ENCODE measurements at places on chromosomes 13 and 19.

DNA sequence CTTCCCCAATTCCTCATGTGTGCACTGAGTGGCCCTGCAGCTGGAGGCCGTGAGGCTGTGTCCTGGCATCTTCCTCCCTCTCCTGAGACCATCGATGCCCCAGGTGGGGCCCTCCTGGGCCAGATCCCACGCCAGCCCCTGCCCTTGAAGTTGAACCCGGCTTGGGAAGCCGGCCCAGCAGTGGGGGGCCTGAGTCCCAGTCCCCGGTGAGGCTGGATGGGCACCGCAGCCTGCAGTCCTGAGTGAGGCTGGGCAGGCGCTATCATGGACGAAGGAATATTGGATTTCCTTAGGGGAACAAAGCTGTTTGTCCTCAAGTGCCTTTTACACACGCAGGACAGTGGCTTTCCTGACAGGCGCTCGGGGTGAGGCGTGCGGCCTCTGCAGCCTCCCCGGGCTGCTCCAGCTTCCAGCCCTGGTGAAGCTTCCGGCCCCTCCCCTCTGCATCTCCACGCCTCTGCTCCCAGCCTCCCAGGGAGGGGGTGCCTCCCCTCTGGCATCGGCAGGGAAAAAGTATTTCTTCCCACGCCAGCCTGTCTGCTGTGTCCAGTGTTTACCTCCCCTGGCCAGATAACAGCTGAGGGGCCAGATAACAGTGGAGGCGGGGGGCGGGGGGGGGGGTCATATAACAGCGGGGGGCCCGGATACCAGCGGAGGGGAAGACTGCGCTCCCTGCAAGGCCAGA is 159.5 kb downstream of the KDM4B start:
- DNase-seq: peak; percentile 4

DNA sequence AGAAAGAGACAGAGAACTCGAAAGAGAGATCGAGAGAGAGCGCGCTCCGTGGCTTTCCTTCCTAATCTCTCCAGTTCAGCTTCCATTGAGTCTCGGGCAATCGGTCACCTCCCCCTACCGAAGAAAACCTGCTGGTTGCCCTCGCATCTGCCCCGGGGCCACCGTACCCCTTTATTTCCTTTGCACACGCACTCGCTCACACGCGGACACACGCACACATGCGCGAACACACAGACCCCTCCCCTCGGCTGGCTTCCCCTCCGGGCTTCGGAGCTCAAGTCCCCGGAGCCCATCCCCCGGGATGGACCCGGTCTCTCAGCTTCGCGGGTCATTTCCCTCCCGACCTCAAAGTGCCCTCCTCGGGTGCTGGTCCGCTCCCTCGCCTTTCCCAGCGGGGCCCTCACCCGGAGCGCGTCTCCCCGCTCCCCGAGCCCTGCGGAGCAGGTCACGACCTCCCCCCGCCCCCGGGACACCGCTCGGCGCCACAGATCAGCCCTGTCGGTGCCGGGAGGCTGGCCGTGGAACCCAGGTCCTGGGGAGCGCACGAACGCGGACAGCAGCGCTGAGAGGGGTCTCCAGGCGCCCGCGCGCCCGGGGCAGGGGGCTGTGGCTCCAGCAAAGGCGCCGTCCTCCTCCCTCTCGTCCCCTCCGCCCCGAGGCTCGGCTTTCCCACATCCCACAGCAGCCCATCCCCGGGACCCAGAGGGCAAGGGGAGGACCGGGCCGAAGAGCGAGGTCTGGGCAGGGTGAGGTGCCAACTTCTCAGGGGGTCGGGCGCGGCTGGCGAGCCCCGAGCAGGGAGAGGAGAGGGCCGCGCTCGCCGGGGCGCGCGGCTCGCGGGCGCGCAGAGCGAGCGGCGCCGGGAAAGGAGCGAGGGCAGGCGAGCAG is 1.8 kb downstream of the DACH1 start:
- no peak for DNase-seq

DNA sequence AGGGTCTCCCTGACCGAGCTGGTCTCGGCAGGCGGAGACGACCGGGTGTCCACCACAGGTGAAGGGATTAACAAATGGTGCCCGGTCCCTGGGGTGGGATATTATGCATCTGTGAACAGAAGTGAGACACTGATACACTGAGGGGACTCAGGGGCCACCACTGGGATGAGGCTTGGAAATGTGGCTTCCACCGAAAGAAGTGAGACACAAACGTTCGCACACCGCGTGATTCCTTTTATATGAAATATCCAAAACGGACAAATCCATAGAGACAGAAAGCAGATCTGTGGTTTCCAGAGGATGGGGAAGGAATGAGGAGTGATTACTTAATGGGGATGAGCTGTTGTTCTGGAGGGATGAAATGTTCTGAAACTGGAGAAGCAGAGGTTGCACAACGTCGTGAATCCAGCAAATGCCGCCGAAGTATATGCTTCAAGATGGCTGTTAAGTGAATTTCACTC is 47.5 kb downstream of the C13orf46 start:
- DNase-seq: peak; percentile 87

- DNase-seq: no peak
Observed at GRCh38 chr13:111370570-111371535, 50.4 kb downstream of the TEX29 start.

- DNase-seq: no peak
Observed at GRCh38 chr13:59354665-59355369, 808.9 kb downstream of the DIAPH3 start.

GRCh38 chr13:43988302-43988701 is 108.6 kb downstream of the LACC1 start:
- DNase-seq: no peak

GRCh38 chr19:13122275-13122878 is 4.3 kb downstream of the NACC1 start:
- no peak for DNase-seq

- no peak for DNase-seq
Observed at GRCh38 chr13:87093399-87093798, 577.8 kb upstream of the SLITRK5 start.

- DNase-seq: no peak
Observed at GRCh38 chr19:40668991-40669614, 21.3 kb downstream of the NUMBL start.

DNA sequence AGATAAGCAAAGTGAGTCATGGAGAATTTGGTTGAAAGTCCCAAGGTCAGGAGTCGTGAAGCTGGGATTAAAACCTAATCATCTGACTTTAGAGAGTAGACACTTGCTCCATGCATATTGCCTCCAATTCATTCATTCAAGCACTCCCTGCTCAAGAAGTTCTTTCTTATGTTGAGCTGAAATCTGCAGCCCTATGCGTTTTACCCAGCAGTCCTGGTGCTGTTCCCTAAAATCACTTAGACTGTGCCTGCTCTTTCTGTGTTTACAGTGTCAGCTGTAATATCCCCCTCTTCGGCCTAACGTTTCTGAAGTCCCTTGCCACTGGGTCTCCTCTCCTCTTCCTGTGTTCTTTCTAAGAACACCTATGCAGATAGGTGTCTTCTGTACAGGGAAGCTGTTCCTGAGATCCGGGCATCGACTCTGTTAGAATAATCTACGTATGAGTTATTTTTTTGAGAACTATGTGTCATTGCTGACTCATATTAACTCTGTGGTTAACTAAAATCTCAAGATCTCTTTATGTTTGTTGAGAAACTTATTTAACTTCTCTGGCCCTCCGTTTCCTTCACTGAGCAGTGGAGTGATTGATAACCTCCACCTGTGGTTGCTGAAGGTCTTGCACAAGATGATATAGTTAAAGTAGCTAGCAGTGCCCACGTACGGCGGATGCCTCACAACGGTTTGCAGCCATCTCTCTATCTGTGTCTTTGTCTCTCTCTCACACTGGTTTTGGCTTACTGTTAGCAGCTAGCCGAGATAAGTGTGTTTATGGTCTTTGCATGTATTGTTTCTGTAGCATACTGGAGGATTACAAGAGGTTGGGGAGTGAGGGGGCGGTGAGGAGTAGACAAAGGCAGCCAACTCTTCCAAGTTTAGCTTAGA is 4.7 kb downstream of the ALOX5AP start:
- peak; percentile 43 for DNase-seq

DNA sequence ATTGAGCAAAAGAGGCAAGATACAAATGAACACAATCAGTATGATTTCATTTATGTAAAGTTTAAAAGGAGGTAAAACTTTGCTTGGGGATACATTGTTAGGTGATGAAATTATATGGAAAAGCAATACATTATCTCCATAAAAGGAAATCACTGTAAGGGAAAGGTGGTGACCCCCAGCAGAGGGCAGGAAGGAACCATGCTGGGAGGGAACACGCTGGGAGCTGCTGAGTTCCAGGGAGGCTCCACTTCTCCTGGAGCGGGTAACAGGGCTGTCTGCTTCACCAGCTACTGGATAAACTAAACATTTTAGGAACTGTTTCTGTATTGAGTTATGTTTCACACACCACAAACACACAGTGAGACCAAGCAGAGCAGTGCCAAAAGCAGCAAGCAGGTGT is 91.2 kb downstream of the KATNAL1 start:
- no peak for DNase-seq

DNA sequence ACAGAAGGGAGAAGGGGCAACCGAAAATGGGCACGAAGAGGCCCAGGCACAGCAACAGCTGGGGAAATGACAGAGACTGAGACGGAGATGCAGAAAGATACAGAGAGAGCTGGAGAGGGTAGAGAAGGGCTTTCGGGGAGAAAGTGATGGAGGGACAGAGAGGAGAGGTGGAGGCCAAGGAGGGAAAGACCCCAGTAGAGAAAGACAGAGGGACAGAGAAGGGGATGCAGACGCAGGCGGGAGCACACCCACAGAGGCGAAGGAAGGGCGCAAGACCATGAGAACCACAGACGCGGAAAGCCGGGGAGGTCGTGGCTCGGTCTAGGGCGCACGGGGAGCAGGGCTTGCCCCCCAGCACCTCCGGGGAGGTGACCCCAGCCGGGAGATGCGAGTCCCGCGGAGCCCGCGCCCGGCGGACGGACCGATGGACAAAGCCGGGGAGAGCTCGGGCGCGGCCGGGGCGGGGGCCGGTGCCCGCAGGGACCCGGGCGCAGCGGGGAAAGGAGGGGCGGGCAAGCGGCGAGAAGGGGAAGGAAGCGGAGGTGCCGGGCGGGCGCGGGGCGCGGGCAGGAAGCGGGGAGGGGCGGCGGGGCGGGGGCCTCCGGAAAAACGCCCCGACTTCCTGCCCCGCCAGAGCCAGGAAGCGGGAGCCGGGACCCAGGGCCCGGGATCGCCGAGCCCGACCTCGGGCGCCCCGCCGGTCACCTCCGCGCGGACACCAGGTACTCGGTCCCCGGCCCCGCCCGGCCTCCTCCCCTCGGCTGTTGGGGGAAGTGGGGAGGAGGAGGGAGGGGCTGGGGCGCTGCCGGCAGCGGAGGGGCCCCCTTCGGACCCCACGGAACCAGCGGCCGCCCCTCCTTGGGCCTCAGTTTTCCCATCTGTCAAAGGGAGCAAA is at the start of gene ARHGEF1:
ARHGEF1 (plus strand) TSS at position 617 of the 895 bp plus-strand sequence. CDS start 4,899 bp downstream, outside the sequence.
- no peak for DNase-seq

- DNase-seq: no peak
Observed at GRCh38 chr19:46056536-46056935, 15.7 kb upstream of the IGFL4 start.

GRCh38 chr13:43388282-43389034 is 365.1 kb downstream of the DNAJC15 start:
- no peak for DNase-seq

DNA sequence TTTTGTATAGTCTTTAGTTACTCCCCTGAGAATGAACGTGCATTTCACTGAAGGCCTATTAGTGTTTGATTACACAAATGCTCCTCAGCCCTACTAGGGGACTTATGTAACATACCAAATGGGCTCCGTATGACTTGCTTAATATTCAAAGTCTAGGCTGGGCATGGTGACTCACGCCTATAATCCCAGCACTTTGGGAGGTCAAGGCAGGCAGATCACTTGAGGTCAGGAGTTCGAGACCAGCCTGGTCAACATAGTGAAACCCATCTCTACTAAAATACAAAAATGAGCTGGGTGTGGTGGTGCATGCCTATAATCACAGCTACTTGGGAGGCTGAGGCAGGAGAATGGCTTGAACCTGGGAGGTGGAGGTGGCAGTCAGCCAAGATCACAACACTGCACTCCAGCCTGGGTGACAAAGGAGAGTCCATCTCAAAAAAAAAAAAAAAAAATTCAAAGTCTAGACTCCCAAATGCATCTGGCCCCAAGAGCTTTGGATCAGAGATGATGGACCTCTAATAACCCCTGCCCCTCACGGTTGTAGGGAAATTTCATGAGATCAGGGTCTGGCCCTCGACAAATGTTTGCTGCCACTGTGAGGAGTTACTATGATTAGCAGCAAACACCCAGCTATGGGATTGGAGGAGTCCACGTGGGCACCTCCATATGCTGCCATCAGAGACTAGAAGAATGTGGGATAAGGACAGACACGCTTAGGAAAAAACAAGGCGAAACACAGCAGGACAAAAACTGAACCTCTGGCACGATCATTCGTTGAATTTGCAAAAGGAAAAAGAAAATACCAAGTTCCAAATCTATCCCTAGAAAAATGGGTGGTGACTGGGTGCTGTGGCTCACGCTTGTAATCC is 4.6 kb downstream of the FBXO17 start:
- DNase-seq: no peak

- DNase-seq: no peak
Observed at GRCh38 chr13:48930918-48931317, 44.8 kb upstream of the FNDC3A start.

GRCh38 chr19:36876993-36877938 is 26.6 kb downstream of the ZNF345 start:
- DNase-seq: no peak

GRCh38 chr13:50787316-50788195 is 55.9 kb downstream of the DLEU7 start:
- no peak for DNase-seq

GRCh38 chr19:8536282-8536681 is 22.3 kb upstream of the ZNF414 start:
- DNase-seq: no peak

DNA sequence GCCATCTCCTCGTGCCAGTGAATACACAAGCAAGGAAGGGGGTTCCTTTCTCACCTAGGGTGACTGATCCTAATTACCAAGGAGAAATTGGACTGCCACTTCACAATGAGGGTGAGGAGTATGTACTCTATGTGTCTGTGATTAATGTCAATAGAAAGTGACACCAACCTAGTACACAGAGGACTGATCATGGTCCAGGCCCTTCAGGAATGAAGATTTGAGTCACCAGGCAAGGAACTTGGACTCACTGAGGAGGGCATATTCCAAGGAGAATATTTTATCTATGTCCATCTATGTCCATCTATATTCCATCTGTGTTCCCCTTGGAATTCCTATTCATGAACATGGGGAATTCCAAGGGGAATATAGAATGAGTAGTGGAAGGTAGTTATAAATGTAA is 9.2 kb upstream of the ALOX5AP start:
- no peak for DNase-seq

DNA sequence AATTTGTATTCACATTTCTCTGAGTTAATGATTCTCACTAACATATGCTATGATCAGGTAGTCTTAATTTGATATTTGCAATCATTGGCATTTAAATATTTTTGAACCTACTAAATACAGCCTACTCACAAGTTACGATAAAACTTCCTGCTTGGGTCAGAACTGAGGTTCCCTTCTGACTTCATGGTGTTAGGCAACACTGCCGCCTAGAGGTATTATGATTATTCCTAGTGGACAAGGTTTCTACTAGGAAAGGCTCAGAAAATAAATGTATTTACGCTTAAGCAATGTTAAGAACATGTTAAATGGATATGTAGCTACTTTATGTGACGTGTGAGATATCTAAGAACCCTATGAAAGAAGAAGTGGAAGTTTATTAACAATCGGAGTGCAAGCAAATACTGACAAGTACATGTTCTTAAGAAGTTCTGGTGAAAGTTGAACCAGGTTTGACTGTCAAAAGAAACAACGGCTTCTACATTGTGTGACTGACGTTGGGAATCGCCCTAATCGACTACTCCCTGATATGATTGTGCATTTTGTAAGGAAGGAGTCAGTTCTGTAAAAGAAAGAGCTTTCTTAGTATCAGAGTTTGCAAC is 1395.8 kb downstream of the SLITRK5 start:
- DNase-seq: no peak

- DNase-seq: peak; percentile 13
Observed at GRCh38 chr13:31945202-31945961, 86.2 kb upstream of the FRY start.
